ENCODE measurements at places on chromosomes 16 and 17.

- DNase-seq = no peak
Observed at GRCh38 chr17:79033741-79034501, 10.0 kb downstream of the C1QTNF1 start.

- no peak for DNase-seq
Observed at GRCh38 chr17:74736513-74737298, at the start of gene RAB37. TSS of gene RAB37 (plus strand) at chr17:74737256. CDS start at chr17:74737273, 17 bp downstream.

DNA sequence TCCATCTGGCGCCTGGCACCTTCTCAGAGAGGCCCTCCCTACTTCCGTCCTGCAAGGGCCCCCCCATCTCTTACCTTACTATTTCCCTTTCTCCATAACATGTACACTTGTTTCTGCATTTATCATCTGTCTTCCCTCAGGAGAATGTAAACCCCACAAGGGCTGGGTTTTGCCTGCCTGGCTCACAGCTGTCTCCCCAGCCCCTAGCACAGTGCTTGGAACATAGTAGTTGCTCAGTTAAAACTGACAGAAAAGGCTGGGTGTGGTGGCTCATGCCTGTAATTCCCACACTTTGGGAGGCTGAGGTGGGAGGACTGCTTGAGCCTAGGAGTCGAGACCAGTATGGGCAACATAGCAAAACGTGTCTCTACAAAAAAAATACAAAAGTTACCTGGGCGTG is 5.7 kb upstream of the SNN start:
- no peak for DNase-seq

- no peak for DNase-seq
Observed at GRCh38 chr17:16442141-16442540, 26.8 kb downstream of the TRPV2 start.

DNA sequence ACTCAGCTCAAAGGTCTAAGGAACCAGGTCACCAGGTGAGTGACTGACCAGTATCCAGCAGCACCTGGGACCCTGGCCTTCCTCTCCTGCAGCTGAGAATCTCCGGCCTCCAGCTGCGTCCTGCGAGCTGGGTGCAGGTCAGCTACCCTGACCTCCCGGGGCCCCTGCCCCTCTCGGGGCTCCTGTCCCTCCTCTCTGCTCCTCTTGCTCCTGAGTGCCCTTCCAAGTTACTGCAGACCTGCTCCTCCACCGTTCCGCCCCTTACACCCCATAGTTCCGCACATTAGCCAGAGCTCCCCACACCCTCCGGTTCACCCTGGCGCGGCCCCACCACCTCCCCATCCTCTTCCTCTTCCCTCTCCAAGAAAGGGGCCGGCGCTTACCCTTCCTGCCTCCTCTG is 10.6 kb downstream of the FOXJ1 start:
- DNase-seq = no peak

DNA sequence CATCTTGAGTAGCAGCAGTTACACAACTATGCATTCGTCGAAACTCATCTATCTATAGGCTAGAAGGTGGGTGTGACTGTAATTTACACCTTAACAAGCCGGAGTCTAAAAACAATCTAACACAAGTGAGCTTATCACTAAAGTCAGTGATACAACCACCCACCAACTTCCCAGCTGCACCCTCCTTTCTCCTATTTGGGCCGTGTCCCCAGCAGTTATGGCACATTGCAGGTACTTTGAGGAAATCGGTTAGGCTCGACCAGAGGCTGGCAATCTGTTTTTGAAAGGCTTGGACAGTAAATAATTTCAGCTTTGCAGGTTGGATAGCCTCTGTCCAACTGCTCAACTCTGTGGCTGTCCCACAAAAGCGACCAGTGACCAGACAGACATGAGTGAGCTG is 26.0 kb downstream of the USP22 start:
- no peak for DNase-seq

- DNase-seq = peak; percentile 66
Observed at GRCh38 chr17:75130632-75131277, 787 bp downstream of the NT5C start.
